ENCODE measurements at places on chromosomes 5 and 9. TPM values are rescaled to one million over a fixed set of nuclear protein-coding genes. Genes with fewer than 3 reads are reported as not detected.

OR13C4 gene
- not detected for total RNA-seq

EQTN gene
- not detected for total RNA-seq

PITX1 gene
- 12.6 TPM for total RNA-seq

NME5 gene
- 2.6 TPM for total RNA-seq

RIMOC1 gene
- total RNA-seq = 17.4 TPM

DAB2IP gene
- total RNA-seq = 22.2 TPM

FGF10 gene
- total RNA-seq = 7.3 TPM

LRRTM2 gene
- total RNA-seq = 2.6 TPM

PLPPR1 gene
- not detected for total RNA-seq

PRLR gene
- 0.17 TPM for total RNA-seq

ASS1 gene
- total RNA-seq = 225 TPM

ACOT12 gene
- 2.2 TPM for total RNA-seq

FOXD4 gene
- 0.17 TPM for total RNA-seq

TLX3 gene
- not detected for total RNA-seq

THBS4 gene
- total RNA-seq = 11.9 TPM

WNT8A gene
- total RNA-seq = not detected

CCNI2 gene
- total RNA-seq = not detected

CACNA1B gene
- under 0.01 TPM for total RNA-seq

TUT7 gene
- total RNA-seq = 47.7 TPM

CNTFR gene
- 0.44 TPM for total RNA-seq

TAS2R1 gene
- total RNA-seq = not detected

MLANA gene
- total RNA-seq = not detected

IL5 gene
- total RNA-seq = not detected

C5orf63 gene
- total RNA-seq = 2.5 TPM

ENTPD2 gene
- not detected for total RNA-seq

CCDC69 gene
- 2.2 TPM for total RNA-seq

EIF4E1B gene
- total RNA-seq = not detected

Data from smooth muscle cell of trachea (primary cell).